Lower lobe of right lung (tissue), 2 donors: ENCODE measurements at places on chromosomes 5 and 9.

GRCh38 chr5:36155291-36155690 lies 3.4 kb downstream of the SKP2 start:
- peaks cover 32% of the 10 kb centered on the region for H3K4me1 ChIP-seq
- no peak overlapping the region for H3K4me3 ChIP-seq
- no peaks in the 10 kb centered on the region for H3K27me3 ChIP-seq
- H3K36me3 ChIP-seq, result peaks cover 40% of the 10 kb centered on the region
- no peak overlapping the region for H3K27ac ChIP-seq
- no peak for DNase-seq

DNA sequence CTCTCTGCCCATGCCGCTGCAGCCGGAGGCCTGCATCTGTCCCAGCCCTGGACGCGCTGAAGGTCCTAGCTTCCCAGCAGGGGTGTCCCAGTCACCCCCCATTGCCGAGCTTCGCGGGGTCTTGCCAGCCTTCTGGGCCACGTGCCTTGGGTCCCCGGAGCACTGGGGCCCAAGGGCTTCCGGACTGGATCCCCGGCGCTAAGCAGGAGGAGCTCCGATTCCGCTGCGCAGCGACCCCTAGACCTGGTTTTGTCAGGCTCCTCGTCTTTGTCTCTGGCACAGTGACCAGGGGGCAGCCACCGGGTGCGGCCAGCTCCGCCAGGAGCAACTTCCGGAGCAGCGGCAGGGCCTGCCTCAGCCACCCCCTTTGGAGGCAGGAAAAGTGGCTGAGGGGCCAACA lies 3.3 kb upstream of the IRX1 start:
- H3K4me3 ChIP-seq, result no peak overlapping the region
- no peaks in the 10 kb centered on the region for H3K36me3 ChIP-seq
- no peak for DNase-seq
- peaks cover 93% of the 10 kb centered on the region for H3K27me3 ChIP-seq
- peaks cover 24% of the 10 kb centered on the region for H3K4me1 ChIP-seq

DNA sequence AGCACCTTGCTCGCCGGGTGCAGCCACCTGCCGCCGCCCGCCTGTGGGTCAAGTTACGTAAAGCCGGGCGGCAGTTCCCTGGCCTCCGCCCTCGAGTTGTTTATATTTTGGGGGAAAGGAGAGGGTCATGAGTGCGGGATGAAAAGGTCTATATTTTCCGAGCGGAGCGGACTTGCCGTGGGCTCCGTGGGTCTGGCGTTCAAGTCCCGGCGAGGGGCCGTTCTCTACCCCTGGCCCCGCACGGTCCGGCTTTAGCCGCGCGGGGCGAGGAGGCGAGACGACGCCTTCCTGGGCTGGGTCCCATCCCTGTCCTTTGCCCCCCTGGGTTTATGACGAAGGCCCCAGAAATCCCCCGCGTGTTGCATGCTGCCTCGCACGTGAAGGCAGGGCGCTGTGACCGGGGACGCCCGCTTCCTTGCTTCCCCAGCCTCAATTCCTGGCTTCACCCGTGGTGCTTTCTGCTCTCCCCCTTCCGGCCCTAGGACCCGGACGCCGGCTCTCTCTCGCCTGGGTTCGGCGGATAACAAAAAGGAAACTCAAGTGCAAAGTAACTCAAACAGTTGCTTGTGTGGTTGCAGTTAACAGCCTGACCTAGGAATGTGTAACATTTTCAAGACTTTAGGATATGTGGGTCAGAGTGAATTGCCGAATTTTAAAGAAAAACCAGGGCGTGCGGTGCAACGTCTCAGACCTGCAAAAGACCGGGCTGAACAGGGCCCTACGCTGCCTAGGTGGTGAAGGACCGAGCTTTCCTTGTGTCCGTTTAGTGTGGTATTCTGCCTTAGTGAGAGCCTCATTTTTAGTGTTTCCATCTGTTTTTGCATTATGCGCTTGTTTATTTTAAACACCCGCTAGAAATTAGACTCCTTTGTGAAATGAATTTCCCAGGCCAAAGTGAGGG lies 810 bp downstream of the VPS13A start:
- H3K4me3 ChIP-seq, result peak overlapping the region; percentile 91
- peak; percentile 63 for DNase-seq
- peaks cover 22% of the 10 kb centered on the region for H3K4me1 ChIP-seq
- H3K36me3 ChIP-seq, result no peaks in the 10 kb centered on the region
- no peaks in the 10 kb centered on the region for H3K27me3 ChIP-seq

- H3K27ac ChIP-seq, result no peak overlapping the region
- H3K4me3 ChIP-seq, result no peak overlapping the region
- DNase-seq, result no peak
- H3K27me3 ChIP-seq, result no peaks in the 10 kb centered on the region
- H3K36me3 ChIP-seq, result no peaks in the 10 kb centered on the region
Measured at GRCh38 chr9:1404940-1405339, 354.8 kb downstream of the DMRT2 start.
